ENCODE measurements at places on chromosomes 5 and 9.

DNA sequence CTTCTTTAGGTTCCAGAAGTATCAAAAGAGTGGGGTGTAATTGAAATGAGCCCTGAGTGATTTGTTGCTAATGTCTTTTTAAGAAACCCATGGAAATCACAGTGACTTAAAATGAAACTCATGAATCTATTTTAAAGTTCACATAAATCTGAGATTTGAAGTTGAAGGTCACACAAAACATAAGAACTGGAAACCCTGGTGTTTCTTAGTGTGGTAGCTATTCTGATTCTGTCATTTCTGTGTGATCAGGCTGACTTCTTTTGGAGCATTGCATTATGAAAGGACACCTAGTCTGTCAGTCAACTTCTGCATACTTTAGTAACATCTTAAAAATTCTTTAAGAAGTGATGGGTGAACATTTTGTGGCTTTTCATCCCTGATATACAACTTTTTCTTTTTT, 448.8 kb downstream of the TLE4 start:
- no peak for DNase-seq

DNA sequence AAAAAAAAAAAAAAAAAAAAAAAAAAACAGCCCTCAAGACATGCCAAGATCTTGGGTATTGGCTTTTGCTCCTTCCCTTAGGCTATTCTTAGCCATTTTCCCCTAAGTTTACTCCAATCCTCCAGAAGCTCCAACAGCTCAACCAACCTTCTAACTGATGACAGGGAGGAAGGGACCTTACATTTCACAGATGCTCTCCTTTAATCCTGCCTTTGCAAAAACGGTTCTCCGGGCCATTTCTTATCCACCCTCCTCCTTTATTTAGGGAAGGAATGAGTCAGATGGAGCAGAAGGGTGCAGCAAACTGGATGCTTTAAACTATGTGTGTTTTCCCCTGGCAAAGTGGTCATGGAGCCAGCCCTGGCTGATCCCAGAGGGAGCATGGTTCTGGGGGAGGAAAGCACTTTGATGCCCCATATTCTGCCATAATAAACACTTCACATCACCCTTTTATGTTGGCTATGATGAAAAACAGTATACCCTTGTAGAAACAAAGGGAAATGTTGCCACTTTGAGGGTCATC, 369.4 kb upstream of the DMAC1 start:
- no peak for DNase-seq

DNA sequence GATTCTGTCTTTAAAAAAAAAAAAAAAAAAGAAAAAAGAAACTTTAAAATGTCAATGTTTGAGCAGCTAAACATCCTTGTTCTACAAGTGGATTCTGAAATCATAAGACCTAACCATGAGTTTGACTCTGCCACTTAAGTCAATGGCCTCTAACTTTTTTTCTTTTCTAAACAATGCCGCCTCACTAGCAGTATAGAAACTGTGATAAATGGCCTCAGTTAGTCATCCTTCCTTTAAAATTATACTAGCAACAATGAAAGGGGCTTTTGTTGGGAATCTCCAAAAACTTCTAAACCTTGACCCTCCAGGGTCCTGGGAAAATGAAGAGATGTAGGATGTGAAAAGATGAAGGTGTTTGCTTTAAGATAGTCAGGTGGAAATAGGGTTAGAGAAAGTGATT, 71.1 kb downstream of the FBXL7 start:
- DNase-seq = no peak

DNA sequence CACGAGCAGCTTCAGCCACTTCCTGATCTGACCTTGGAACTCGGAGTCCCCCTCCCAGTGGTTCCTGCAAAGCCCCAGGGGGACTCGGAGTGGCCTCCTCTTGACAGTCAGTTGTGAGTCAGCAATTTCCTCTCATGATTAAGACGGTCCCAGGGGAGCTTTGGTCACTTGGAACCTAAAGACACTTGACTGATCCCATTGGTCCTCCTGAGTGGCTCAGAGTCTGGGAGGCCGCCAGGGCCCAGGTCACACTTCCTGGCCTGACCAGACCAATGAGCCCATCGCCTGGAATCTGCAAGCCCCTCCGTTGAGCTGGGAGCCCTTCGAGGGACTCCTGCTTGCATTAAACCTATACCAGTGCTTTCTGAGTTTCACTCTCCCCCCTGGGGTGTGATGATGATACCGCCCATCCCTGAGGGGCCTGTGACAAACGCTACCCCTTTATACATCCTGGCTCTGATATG, 29.1 kb downstream of the TSPAN17 start:
- DNase-seq = no peak

- DNase-seq = no peak
Observed at GRCh38 chr9:98429613-98430012, 174.2 kb upstream of the TBC1D2 start.
